ENCODE measurements at places on chromosomes 13 and 19.

GRCh38 chr13:21175656-21176214 lies 617 bp downstream of the SKA3 start:
- no peak for DNase-seq
- peaks cover 9% of the 10 kb centered on the region for H3K4me1 ChIP-seq
- H3K36me3 ChIP-seq = no peaks in the 10 kb centered on the region
- peak overlapping the region; percentile 84 for H3K4me3 ChIP-seq
- H3K27ac ChIP-seq = peak overlapping the region; percentile 96
- no peaks in the 10 kb centered on the region for H3K27me3 ChIP-seq

DNA sequence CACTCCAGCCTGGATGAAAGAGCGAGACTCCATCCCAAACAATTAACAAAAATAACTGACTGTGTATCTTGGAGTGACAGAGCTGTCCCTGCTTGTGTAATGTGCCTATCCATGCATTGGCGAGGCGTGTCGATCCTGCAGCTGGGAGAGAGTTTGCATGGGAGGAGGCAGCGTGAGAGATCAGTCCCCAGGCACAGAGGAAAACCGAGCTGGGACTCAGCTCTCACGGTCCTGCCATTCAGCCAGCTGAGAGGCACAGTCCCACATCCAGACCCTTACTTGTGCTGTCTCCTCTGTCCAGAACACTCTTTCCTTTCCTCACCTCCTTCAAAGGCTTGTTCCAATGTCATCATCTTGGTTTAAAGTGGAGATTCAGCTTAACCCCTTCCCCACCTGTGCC lies 11.9 kb upstream of the SULT2B1 start:
- no peak overlapping the region for H3K4me3 ChIP-seq
- H3K4me1 ChIP-seq = no peaks in the 10 kb centered on the region
- no peaks in the 10 kb centered on the region for H3K27me3 ChIP-seq
- DNase-seq = no peak
- no peak overlapping the region for H3K27ac ChIP-seq

DNA sequence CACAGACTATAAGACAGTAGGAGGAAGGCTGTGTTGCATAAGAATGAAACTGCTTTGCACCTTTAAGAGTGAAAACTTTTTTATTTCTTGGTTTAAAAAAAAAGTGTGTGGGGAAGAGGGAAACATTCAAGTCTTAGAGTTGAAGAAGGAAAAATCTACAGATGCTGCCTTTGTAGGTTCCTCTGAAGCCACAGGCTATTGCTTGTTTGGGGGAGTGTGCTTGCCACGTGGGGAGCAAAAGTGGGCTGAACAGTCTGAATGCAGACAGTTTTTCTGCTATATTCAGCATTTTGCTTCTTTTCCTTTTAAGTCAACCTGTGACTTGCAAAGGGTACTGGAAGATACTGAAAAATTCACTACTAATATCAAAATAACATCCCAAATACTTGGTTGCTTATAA lies 36.9 kb downstream of the EFNB2 start:
- no peak overlapping the region for H3K27ac ChIP-seq
- no peak for DNase-seq
- no peak overlapping the region for H3K4me3 ChIP-seq
- H3K4me1 ChIP-seq = no peaks in the 10 kb centered on the region
- no peaks in the 10 kb centered on the region for H3K36me3 ChIP-seq

GRCh38 chr19:3880471-3881271 lies at the start of gene ATCAY:
Gene ATCAY (plus strand): TSS chr19:3880685. CDS start chr19:3885768, 5,083 bp downstream.
- H3K36me3 ChIP-seq = no peaks in the 10 kb centered on the region
- no peak within 1 kb of the TSS for H3K27ac ChIP-seq
- H3K27me3 ChIP-seq = no peaks in the 10 kb centered on the region
- H3K4me3 ChIP-seq = no peak within 1 kb of the TSS
- DNase-seq = no peak

DNA sequence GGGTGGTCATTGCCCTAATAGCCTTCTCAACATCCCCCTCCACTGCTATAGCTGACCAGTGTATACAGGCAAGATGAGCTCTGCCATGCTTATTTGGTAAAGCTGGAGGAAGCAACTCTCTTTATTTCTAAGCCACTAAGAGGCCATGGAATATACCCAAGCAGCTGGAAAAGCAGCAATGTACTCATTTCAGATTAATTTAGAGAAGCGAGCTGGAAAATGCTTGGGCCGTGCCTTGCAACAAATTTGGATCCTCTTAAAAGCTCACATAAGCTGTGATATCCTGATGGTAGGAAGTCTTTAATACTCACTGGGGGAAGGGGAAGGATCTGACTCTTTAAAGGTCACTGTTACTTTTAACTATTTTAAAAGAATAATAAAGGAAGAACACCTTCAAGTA lies 77.8 kb downstream of the TEX26 start:
- no peak overlapping the region for H3K27ac ChIP-seq
- DNase-seq = no peak
- no peaks in the 10 kb centered on the region for H3K4me1 ChIP-seq
- H3K36me3 ChIP-seq = no peaks in the 10 kb centered on the region
- H3K4me3 ChIP-seq = no peak overlapping the region

DNA sequence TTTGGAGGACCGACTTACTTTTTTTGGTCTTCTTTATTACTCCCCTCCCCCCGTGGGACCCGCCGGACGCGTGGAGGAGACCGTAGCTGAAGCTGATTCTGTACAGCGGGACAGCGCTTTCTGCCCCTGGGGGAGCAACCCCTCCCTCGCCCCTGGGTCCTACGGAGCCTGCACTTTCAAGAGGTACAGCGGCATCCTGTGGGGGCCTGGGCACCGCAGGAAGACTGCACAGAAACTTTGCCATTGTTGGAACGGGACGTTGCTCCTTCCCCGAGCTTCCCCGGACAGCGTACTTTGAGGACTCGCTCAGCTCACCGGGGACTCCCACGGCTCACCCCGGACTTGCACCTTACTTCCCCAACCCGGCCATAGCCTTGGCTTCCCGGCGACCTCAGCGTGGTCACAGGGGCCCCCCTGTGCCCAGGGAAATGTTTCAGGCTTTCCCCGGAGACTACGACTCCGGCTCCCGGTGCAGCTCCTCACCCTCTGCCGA lies 409 bp downstream of the FOSB start:
- DNase-seq = no peak
- peak overlapping the region; percentile 76 for H3K4me3 ChIP-seq
- H3K27me3 ChIP-seq = no peaks in the 10 kb centered on the region
- peak overlapping the region; percentile 99 for H3K27ac ChIP-seq
- H3K36me3 ChIP-seq = no peaks in the 10 kb centered on the region
- peaks cover 8% of the 10 kb centered on the region for H3K4me1 ChIP-seq

Data from breast epithelium (tissue), 4 donors.